ENCODE measurements at places on chromosomes 3 and 15.

GRCh38 chr3:79973917-79974595 lies 206.3 kb upstream of the ROBO1 start:
- DNase-seq, result no peak

GRCh38 chr3:146712806-146713205 lies 107.7 kb upstream of the PLSCR5 start:
- no peak for DNase-seq

DNA sequence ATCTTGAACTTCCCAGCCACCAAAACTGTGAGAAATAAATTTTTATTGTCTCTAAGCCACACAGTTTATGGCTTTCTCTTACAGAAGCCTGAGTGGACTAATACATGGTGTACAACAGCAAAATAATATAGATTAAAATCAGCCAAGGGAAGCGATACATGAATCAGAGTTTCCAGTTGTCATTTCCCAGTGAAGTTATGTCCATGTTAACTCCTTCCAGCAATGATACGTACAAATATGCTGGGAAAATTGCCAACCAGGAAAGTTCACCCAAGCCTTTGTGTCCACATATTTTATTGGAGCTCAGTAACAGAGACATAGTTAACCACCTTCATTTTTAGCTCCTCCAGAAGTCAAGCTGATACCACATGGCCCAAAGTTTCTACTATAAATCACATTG lies 280.9 kb upstream of the KCNMB2 start:
- no peak for DNase-seq

DNA sequence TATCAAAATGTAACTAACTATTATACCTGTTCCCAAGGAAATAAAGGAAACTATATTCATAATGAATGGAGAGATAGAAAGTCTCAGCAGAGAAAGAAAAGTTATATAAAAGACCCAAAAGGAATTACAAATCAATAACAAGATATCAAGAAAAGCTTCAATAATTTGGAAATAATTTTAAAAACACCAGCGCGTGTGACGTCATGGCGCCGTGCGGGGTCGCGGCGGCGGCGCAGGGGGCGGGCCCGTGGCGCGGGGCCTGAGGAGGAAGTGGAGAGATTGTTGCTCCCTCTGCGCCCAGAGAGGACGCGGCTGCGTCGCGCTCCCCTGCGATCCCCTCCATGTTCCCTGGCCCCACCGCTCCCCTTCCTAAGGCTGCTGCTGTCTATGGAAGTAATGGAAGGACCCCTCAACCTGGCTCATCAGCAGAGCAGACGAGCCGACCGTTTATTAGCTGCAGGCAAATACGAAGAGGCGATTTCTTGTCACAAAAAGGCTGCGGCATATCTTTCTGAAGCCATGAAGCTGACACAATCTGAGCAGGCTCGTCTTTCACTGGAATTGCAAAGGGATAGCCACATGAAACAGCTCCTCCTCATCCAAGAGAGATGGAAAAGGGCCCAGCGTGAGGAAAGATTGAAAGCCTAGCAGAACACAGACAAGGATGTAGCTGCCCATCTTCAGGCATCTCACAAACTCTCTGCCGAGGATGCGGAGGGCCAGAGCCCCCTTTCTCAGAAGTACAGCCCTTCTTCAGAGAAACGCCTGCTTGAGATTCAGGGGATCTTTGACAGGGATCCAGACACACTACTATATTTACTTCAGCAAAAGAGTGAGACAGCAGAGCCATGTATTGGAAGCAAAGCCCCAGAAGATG lies 4.1 kb downstream of the XCR1 start:
- no peak for DNase-seq

- DNase-seq, result no peak
Measured at GRCh38 chr3:187722206-187722612, 19.9 kb upstream of the RTP2 start.

DNA sequence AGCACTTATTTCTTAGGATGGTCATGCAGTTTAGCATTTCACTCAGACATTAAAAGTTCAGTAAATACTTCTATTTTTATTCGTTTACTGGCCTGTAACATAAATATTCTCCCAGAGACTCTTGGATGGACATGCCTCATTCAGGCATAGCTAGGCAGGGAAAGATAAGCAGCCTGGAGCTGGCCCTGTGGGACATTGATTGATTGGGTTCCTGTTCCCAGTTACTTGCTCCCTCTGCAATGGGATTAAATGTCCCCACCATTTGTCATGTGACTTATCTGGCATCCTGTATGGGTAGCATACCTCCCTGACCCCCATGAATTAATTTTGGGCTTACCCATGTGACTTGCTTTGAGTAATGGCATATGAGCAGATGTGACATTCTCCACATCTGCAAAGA lies 2.7 kb upstream of the SCAMP5 start:
- no peak for DNase-seq

DNA sequence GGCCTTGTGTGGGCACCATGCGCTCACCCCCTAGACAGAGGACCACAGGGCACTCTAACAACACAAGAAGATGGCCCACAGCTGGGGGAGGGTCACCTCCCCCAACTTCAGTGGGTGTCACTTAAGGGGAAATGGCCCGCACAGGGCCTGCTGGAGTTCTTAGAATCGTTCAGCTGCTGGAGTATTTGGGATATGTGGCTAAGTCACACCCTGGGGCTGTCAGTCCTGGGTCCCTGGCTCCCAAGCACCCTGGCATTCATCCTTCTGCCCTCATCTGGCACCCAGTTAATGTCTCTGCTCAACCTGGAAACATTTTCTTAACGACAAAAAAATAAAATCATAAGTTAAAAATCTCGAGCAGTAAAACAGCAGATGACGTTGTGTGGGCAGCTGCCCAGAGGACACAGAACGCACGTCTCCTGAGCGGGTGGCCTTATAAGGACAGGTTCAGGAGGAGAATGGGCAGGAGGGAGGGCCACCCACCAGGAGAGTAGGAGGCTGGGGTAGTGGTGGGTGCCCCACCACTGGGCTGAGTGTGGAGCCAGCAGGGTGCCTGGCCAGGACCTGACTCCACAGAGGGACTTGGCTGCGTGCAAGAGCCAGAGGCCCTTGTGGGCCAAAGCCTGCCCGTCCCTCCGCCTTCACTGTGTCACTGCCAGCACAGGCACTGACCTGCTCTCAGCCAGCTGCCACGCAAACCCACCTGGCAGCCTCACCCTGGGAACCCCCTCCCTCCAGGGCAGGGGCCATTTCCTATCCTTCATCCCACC lies 11.5 kb downstream of the KBTBD13 start:
- DNase-seq, result no peak

GRCh38 chr3:41327718-41328117 lies 128.4 kb downstream of the CTNNB1 start:
- no peak for DNase-seq
